Endothelial cell of umbilical vein (primary cell): ENCODE measurements at places on chromosomes 13 and 19.

- DNase-seq = peak; percentile 16
- H3K27me3 ChIP-seq = no peaks in the 10 kb centered on the region
- no peaks in the 10 kb centered on the region for H3K4me1 ChIP-seq
Observed at GRCh38 chr19:49985871-49986270, 24.9 kb upstream of the SIGLEC11 start.

GRCh38 chr13:94859278-94859691, 146.9 kb upstream of the SOX21 start:
- peaks cover 8% of the 10 kb centered on the region for H3K27me3 ChIP-seq
- peak overlapping the region; percentile 91 for H3K27ac ChIP-seq
- H3K4me3 ChIP-seq = no peak overlapping the region
- DNase-seq = peak; percentile 97
- no peaks in the 10 kb centered on the region for H3K36me3 ChIP-seq
- H3K4me1 ChIP-seq = peaks cover 40% of the 10 kb centered on the region

DNA sequence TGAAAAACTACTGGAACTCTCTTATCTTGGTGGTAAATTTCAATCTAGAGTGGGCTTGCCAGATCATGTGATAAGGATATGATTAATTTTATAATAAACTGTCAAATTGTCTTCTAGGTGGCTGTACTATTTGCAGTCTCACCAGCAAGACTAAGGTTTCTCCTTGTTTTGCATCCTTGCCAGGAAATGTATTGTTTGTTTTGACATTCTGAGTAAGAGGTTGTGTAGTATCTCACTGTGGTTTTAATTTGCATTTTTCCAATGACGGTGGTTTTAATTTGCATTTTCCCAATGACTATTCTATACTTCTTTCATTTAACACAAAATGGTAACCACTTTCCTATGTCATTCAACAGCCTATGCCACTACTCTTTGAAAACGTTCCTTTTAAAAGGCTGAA, 2.0 kb downstream of the CAB39L start:
- DNase-seq = peak; percentile 19
- H3K36me3 ChIP-seq = no peaks in the 10 kb centered on the region
- no peak overlapping the region for H3K27ac ChIP-seq
- H3K4me3 ChIP-seq = no peak overlapping the region

DNA sequence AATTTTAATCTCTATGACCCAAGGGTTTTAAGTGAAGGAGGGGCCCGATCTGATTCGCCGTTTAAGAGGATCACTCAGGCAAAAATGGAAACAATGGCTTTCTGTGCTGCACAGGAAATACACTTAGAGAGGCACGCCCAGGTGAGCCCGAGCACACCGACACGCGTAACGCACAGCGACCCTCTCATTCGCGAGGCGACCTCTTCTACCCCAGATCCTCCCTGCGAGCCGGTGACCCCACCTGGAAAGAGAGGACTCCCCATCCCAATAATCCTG, 216 bp downstream of the SH2D3A start:
- peaks cover 9% of the 10 kb centered on the region for H3K27me3 ChIP-seq
- H3K4me1 ChIP-seq = peaks cover 4% of the 10 kb centered on the region
- no peak overlapping the region for H3K27ac ChIP-seq
- no peak overlapping the region for H3K4me3 ChIP-seq

DNA sequence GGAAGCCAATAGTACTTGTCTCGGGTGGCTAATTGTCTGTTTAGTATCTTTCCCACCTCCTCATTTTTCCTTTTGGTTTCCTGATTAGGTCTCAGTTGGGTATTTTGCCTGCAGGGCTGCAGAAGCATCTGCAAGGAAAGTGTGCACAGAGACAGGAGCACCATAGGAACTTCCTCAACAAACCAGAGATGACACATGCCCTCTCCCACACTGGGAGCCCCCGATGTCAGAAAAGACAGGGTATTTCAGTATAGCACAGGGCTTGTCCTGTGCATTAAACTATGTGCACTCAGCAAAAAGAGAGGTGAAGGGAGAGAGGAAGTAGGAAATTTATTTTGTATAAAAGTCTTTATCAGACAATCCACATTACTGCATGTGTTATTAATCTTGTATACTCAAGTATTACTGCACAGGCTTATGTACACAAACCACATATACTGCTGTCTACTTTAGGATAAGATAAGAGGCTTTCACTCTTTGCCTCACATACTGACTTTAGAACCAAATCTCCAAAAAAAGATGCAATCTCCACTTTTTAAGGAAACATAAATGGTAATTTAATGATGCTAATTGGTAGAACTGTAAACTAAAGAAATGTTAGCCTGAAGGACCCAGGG, 501.0 kb downstream of the FOXO1 start:
- DNase-seq = peak; percentile 48
- H3K4me3 ChIP-seq = no peak overlapping the region
- no peaks in the 10 kb centered on the region for H3K27me3 ChIP-seq
- peaks cover 14% of the 10 kb centered on the region for H3K4me1 ChIP-seq
- no peak overlapping the region for H3K27ac ChIP-seq
- H3K36me3 ChIP-seq = no peaks in the 10 kb centered on the region

- H3K4me1 ChIP-seq = no peaks in the 10 kb centered on the region
- no peak overlapping the region for H3K4me3 ChIP-seq
- H3K36me3 ChIP-seq = no peaks in the 10 kb centered on the region
- peaks cover 27% of the 10 kb centered on the region for H3K27me3 ChIP-seq
Observed at GRCh38 chr19:47446534-47447469, 24.9 kb downstream of the SLC8A2 start.

DNA sequence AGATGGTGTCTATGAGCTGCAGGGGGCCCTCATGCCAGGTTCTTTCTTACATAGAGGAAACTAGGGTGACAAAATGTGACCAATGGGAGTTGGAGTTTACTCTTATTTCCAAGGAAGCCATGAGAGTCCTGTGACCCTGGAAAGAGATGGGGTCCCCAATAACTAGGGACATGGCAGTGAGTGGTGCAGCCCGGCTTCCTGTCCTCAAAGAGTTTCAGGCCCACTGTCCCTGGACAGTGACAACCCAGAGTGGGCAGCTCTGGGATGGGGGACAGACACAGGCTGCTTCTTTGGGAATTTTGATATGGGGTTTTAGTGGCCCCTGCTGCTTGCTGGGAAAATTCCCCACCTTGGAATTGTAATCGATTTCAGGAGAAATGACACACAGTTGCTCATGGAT, 8.4 kb upstream of the IGFL1 start:
- no peak overlapping the region for H3K4me3 ChIP-seq
- no peak overlapping the region for H3K27ac ChIP-seq
- no peaks in the 10 kb centered on the region for H3K36me3 ChIP-seq
- no peaks in the 10 kb centered on the region for H3K4me1 ChIP-seq
- H3K27me3 ChIP-seq = peaks cover 5% of the 10 kb centered on the region
